CD4-positive, alpha-beta memory T cell (primary cell): ENCODE measurements at places on chromosomes 7 and 10. TPM values are rescaled to one million over a fixed set of nuclear protein-coding genes. Genes with fewer than 3 reads are reported as not detected.

INHBA gene
- total RNA-seq = 0.14 TPM

NME8 gene
- not detected for total RNA-seq

UCMA gene
- not detected for total RNA-seq

C7orf33 gene
- not detected for total RNA-seq

DNA sequence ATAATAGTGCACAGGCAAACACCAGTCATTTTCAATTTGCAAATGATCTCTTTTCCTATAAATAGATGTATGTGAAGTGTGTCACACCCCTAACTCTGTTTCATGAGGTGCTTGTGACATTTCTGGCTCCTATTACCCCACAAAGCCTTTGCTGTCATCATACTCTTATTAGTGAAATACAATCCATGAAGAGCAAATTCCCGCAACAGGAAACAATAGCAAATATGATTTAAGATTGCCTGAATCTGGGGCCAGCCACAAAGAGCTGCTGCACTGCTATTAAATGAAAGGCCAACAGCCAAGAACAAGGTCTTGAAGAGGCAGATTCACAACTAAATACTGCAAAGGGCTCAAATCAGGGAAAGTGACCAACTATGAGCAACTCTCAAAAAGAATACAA lies 96.3 kb upstream of the CAV2 start:
- no peak overlapping the region for H3K27ac ChIP-seq
- H3K4me1 ChIP-seq = no peaks in the 10 kb centered on the region
- no peaks in the 10 kb centered on the region for H3K27me3 ChIP-seq
- no peaks in the 10 kb centered on the region for H3K36me3 ChIP-seq

- no peak overlapping the region for H3K4me3 ChIP-seq
- H3K27ac ChIP-seq = peak overlapping the region; percentile 89
- peaks cover 32% of the 10 kb centered on the region for H3K4me1 ChIP-seq
- no peaks in the 10 kb centered on the region for H3K27me3 ChIP-seq
These were observed 356 bp upstream of the NDUFB2 start for GRCh38 chr7:140696024-140696679.

- no peaks in the 10 kb centered on the region for H3K27me3 ChIP-seq
- no peak for DNase-seq
- no peak overlapping the region for H3K27ac ChIP-seq
- H3K36me3 ChIP-seq = no peaks in the 10 kb centered on the region
- no peak overlapping the region for H3K4me3 ChIP-seq
These were observed 19.6 kb upstream of the AGBL3 start for GRCh38 chr7:134966691-134967090.

DNA sequence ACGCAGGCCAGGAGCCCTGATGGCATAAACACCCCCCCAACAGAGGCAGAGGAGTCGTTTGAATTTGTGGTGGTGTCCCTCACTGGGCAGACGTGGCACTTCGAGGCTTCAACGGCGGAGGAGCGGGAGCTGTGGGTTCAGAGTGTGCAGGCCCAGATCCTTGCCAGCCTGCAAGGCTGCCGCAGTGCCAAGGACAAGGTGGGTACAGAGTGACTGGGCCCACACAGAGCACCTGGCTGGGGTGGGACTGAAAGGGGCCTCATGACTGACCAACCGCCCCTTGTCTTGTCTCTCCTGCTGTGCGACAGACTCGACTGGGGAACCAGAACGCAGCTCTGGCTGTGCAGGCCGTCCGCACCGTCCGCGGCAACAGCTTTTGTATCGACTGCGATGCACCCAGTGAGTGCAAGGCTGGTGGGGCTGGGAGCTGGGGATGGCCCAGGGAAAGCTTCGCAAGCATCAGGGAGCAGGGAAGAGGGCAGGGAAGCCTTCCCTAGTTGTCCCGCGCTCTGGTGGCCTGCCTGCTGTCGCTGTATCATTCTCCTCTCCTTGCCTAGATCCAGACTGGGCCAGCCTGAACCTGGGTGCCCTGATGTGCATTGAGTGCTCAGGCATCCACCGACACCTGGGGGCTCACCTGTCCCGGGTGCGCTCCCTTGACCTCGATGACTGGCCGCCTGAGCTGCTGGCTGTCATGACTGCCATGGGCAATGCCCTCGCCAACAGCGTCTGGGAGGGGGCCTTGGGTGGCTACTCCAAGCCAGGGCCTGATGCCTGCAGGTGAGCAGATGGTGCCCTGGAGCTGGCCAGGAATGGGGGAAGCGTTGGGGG lies 25.4 kb downstream of the GBX1 start:
- H3K27ac ChIP-seq = no peak overlapping the region
- H3K36me3 ChIP-seq = no peaks in the 10 kb centered on the region
- H3K4me3 ChIP-seq = no peak overlapping the region
- no peaks in the 10 kb centered on the region for H3K4me1 ChIP-seq
- DNase-seq = no peak

GRCh38 chr10:5613481-5614154 lies 52.8 kb downstream of the ASB13 start:
- no peaks in the 10 kb centered on the region for H3K27me3 ChIP-seq
- H3K4me1 ChIP-seq = no peaks in the 10 kb centered on the region
- no peak for DNase-seq
- no peaks in the 10 kb centered on the region for H3K36me3 ChIP-seq
- no peak overlapping the region for H3K4me3 ChIP-seq

DNA sequence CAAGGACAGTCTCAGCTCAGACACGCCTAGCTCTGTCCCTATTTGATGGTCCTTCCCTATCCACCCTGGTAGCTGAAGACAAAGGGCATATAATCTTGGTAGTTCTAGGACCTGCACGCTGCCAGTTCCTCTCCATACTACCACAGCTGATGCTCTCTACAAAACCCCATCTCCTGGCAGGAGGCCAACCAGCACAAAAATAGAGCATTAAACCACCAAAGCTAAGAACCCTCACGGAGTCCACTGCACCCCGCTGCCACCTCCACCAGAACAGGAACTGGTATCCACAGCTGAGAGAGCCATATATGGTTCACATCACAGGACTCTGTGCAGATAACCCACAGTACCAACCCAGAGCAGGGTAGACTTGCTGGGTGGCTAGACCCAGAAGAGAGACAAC lies 299.4 kb downstream of the LRRTM3 start:
- no peaks in the 10 kb centered on the region for H3K4me1 ChIP-seq
- DNase-seq = no peak
- H3K27me3 ChIP-seq = no peaks in the 10 kb centered on the region
- H3K27ac ChIP-seq = no peak overlapping the region

GRCh38 chr7:133646472-133647315 lies 393.8 kb downstream of the EXOC4 start:
- no peaks in the 10 kb centered on the region for H3K27me3 ChIP-seq
- no peaks in the 10 kb centered on the region for H3K36me3 ChIP-seq
- no peak overlapping the region for H3K4me3 ChIP-seq
- no peaks in the 10 kb centered on the region for H3K4me1 ChIP-seq
- no peak for DNase-seq
- no peak overlapping the region for H3K27ac ChIP-seq

STK31 gene
- total RNA-seq = 1.1 TPM

GRCh38 chr10:5323446-5323845 lies 41.3 kb upstream of the UCN3 start:
- no peak overlapping the region for H3K27ac ChIP-seq
- H3K27me3 ChIP-seq = no peaks in the 10 kb centered on the region
- no peak overlapping the region for H3K4me3 ChIP-seq
- H3K36me3 ChIP-seq = no peaks in the 10 kb centered on the region
- peaks cover 2% of the 10 kb centered on the region for H3K4me1 ChIP-seq
- DNase-seq = no peak

- H3K27me3 ChIP-seq = no peaks in the 10 kb centered on the region
- H3K4me3 ChIP-seq = no peak overlapping the region
- H3K36me3 ChIP-seq = no peaks in the 10 kb centered on the region
- DNase-seq = no peak
These were observed 156.4 kb upstream of the PCBD1 start for GRCh38 chr10:71044720-71045119.

SCRN1 gene
- total RNA-seq = 2.0 TPM

- H3K27ac ChIP-seq = no peak overlapping the region
- no peaks in the 10 kb centered on the region for H3K27me3 ChIP-seq
- H3K4me3 ChIP-seq = no peak overlapping the region
- no peaks in the 10 kb centered on the region for H3K4me1 ChIP-seq
- no peak for DNase-seq
These were observed 101.5 kb upstream of the TAS2R16 start for GRCh38 chr7:123096976-123097375.

DNA sequence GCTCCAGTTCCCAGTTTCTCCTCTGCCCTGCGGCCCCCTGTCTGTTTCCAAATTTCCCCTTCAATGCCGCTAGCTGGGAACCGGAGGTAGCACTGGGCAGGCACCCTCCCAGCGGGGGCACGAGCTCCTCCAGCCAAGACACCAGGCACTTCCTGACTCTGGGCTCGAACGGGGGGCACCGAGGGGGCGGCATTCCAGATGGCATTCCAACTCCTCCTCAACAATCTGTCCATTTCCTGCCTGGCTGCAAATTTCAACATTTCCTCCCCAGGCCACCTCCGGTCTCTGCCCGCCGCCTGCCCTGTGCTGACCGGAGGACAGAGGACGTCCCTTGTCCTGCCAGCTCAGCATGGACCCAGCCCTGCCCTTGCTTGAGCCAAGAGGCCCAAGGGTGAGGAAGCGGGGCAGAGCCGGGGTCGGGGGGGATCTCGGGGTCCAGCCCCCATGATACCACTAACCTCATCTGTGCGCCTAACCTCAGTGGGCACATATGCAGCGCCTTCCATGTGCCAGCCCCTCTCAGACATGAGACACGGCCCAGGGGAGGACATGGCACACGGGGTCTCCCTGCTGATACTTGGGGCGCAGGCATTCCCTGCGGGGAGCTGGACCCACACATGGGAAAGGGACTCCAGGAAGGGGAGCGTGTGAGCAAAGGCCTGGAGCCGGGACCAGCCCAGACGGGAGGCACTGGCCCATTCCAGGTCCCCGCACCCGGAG lies 58.0 kb downstream of the PDGFA start:
- H3K27me3 ChIP-seq = no peaks in the 10 kb centered on the region
- H3K27ac ChIP-seq = no peak overlapping the region
- no peak overlapping the region for H3K4me3 ChIP-seq
- no peaks in the 10 kb centered on the region for H3K4me1 ChIP-seq

TSPAN33 gene
- total RNA-seq = 1.0 TPM

- no peak for DNase-seq
- H3K4me1 ChIP-seq = peaks cover 5% of the 10 kb centered on the region
- H3K27ac ChIP-seq = no peak overlapping the region
- H3K4me3 ChIP-seq = no peak overlapping the region
- H3K36me3 ChIP-seq = no peaks in the 10 kb centered on the region
These were observed 96.9 kb upstream of the ZNF438 start for GRCh38 chr10:31128536-31128935.

DNA sequence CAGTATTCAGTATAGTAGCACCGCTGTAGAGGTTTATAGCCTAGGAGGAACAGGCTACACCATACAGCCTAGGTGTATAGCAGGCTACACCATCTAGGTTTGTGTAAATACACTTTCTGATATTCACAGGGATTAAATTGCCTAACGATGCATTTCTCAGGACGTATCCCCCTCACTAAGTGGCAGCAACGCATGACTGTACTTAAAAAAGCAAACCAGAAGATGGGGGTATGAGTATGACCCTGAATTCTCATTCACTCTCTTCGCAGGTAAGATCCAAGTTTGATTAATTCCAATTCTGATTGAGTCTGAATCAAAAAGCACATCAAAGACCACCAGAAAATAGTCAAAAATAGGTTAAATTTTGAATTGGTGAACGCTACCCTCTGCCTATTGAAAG lies 972 bp downstream of the ORC5 start:
- no peak for DNase-seq
- no peaks in the 10 kb centered on the region for H3K27me3 ChIP-seq
- peak overlapping the region; percentile 69 for H3K27ac ChIP-seq
- H3K36me3 ChIP-seq = peaks cover 15% of the 10 kb centered on the region
- peak overlapping the region; percentile 74 for H3K4me3 ChIP-seq

GRCh38 chr7:151271699-151272355 lies 23.3 kb upstream of the SMARCD3 start:
- DNase-seq = no peak
- H3K36me3 ChIP-seq = no peaks in the 10 kb centered on the region
- H3K4me3 ChIP-seq = no peak overlapping the region
- H3K27me3 ChIP-seq = no peaks in the 10 kb centered on the region

DNA sequence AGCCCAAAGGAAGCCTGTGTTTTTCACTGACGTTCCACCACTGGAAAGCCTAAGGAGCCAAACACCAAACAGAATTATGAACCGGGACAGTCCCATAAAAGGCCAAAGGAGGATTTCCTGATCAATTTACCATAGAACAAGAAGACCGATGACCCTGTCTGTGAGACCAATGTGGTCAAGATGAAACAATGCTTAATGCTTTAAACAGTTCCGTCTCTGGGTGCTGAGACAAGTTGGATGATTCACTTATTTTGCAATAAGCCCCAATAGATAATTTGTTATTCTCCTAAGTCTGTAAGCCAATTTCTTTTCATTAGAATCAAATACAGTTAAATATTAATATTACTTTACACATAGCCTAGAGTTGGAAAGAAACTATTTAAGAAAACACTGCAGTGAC lies 134.9 kb downstream of the MICU1 start:
- no peak overlapping the region for H3K4me3 ChIP-seq
- no peak overlapping the region for H3K27ac ChIP-seq
- no peaks in the 10 kb centered on the region for H3K4me1 ChIP-seq
- DNase-seq = no peak

DNA sequence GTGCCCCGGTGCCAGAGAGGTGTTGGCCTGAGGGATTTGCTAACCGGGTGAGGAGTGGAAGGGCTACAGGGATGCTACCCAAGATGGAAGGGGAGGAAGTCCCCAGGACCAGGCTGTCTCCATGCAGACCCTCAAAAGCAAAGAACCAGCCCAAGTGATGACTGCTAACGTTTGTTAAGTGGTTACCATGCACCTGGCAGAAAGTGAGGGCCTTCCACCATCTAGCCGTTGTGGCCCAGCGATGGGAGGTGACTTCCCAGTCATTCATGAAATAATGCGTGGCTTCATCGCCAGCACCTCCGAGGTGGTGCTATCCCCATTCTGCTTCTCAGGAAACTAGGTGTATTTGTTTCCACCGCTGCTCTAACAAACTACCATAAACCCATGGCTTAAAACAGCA lies 86.8 kb upstream of the LANCL2 start:
- H3K27me3 ChIP-seq = no peaks in the 10 kb centered on the region
- no peak overlapping the region for H3K4me3 ChIP-seq
- no peak overlapping the region for H3K27ac ChIP-seq

DNA sequence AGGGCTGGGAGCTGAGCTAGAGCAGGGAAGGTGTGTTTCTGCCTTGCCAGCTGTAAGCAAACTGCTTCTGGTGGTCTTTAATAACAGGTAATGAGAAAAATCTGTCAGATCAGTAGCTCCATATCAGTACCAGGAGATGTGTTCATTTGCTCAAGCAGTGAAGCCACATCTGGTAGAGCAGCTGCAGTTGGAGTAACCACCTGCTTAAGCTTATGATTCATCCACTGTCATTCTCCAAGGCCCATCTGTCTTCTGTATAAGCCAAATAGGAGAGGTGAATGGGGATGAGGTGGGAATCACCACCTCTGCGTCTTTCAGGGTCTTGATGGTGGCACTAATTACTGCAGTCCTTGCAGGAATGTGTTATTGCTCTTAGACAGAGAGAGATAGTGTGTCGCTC lies 18.4 kb upstream of the COBL start:
- no peaks in the 10 kb centered on the region for H3K4me1 ChIP-seq
- H3K36me3 ChIP-seq = no peaks in the 10 kb centered on the region
- DNase-seq = no peak

HOXA9 gene
- total RNA-seq = not detected

HECW1 gene
- total RNA-seq = not detected

- H3K4me1 ChIP-seq = no peaks in the 10 kb centered on the region
These were observed 7.2 kb downstream of the C10orf90 start for GRCh38 chr10:126663328-126663727.

GRCh38 chr10:19944911-19945663 lies 128.9 kb downstream of the PLXDC2 start:
- no peak for DNase-seq
- no peaks in the 10 kb centered on the region for H3K36me3 ChIP-seq
- no peaks in the 10 kb centered on the region for H3K27me3 ChIP-seq
- H3K4me1 ChIP-seq = no peaks in the 10 kb centered on the region
- no peak overlapping the region for H3K4me3 ChIP-seq
